ENCODE measurements at places on chromosomes 12 and 14. TPM values are rescaled to one million over a fixed set of nuclear protein-coding genes. Genes with fewer than 3 reads are reported as not detected.

DNA sequence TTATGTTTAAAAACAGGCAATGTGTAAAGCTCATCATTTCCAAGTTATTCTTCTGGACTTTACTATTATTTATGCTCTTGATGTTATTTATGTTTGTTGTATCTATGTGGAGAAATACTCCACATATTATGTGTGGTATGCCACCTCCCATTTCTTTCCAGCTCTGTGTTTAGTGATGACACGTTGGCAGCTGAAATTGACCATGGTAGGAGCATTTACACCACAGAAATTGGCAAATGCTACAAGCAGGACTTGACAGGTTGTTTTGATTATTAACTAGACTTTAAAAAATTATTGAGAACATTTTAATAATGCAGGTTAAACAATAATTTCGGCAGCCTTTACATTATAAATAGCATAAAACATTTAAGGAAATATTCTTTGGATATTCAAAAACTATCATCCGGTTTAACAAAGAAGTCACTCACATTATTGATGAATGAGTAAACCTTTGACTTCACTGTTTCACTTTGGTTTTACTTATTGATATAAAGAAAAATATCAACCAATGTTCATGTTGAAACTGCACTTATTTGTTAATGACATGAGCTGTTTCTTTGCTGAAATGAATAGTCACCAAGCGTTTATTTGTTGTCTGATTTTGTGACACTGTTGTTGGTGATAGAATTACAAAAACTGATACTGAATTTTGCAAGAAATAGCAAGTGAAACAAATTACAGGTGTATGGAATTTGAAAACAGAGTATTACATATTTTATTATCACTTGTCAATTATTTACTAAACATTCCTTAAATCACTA is 76.8 kb downstream of the HMGA2 start:
- H3K4me3 ChIP-seq, result no peak overlapping the region
- no peaks in the 10 kb centered on the region for H3K4me1 ChIP-seq
- H3K27me3 ChIP-seq, result no peaks in the 10 kb centered on the region
- no peak overlapping the region for H3K27ac ChIP-seq

DNA sequence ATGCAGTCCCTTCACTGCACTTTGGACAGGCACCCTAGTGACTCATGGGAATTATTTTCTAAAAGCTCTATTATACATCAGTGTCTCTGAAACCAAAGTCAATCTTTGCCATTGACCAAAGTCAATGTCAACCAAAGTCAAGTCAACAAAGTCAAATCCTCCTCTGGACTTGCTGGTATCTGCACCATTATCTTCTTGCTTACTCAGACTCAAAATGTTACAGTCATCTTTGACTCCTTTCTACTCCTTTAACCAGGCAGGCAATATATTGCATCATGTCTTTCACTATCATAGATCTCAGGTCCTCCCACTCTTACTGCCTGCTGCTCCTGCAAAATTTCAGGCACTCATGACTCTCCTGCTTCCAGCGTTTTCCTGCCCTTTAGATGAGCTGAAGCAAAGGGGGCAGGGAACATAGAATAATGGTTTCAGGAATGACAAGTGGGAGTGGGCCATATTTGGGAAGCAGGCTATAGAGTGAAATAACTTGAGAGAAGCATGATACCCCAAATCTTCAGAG is 39.2 kb downstream of the IGF1 start:
- H3K4me3 ChIP-seq, result no peak overlapping the region
- no peaks in the 10 kb centered on the region for H3K36me3 ChIP-seq
- no peak for DNase-seq
- no peak overlapping the region for H3K27ac ChIP-seq
- no peaks in the 10 kb centered on the region for H3K27me3 ChIP-seq

The IL31 gene
- not detected for total RNA-seq

DNA sequence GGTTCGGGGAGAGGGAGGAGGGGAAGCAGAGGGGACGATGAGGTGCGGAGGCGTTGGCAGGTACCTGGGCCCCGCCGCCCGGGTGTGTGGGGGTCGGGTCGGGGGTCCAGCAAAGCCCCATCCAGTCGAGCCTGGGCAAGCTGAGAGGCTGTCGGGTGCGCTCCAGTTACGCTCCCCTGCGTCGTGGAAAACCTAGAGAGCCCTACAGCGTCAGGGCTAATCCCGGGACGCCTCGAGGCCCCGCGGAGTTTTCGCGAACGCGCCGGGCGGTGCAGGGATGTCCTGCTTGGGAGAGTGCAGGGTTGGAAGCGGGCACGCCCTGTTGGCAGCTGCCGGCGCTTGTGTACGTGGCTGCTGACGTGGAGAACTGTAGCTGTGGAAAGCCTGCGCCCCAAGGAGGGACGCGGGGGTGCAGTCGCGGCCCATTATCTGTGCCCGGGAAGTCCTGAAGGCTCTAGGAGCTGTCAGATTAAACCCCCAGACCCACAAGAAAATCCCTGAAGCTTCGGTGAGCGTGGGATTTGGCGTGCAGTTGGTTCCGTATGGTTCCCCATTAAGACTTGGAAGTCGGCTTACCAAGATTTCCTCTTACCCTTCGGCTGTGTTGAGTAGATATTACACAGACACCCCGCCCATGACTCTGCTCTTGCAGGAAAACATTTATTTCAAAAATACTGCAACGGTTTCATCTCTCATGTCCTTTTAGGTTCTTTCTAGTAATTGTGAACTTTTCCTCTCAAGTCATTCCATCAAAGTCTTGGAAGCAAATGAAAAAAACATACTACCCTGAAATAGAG is 11.3 kb upstream of the SLC38A2 start:
- peak overlapping the region; percentile 55 for H3K4me3 ChIP-seq
- H3K36me3 ChIP-seq, result no peaks in the 10 kb centered on the region
- peaks cover 44% of the 10 kb centered on the region for H3K4me1 ChIP-seq
- H3K27ac ChIP-seq, result peak overlapping the region; percentile 100
